ENCODE measurements at places on chromosomes 7 and 10.
A peak's percentile ranks its signal among the peaks of the same experiment; 100 is the strongest.

GRCh38 chr10:60985951-60986350 is 42.0 kb upstream of the RHOBTB1 start:
- no peak for DNase-seq

DNA sequence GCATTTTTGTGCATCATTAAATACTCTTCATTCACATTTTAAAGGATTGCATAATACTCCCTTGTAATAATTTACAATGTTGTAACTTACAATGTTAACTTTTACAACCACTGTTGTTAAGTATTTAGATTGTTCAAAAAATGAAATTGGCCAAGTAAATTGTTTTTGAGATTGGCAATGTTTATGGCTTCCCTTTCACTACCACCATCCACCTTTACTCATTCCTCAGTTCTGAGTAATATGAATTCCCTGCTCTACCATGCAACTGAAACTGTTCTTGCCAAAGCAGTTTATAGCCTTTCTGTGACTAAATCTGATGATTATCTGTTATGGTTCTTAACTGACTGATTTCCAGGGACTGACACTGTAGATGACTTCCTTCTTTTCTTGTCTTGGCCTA is 80.5 kb upstream of the TMEM106B start:
- no peak for DNase-seq

DNA sequence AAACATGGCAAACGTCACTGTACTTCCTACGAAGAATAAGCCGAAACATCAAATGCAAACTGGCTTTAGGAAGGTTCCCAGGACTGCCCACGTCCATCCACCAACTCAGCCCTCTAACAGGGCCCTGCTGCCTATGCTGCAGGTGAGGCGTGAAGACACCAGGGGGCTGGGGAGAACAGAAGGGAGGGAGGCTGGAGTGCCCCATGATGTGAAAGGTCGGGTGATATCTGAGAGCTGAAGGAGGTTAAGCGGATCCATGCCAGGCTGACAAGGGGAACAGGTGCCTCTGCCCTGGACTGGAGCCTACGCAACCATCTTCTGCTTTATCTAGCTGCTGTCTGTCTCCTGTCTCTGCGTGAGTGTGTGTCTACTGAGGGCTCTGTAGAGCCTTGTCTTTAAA is 40.2 kb upstream of the ATP6V0A4 start:
- DNase-seq, result no peak

DNA sequence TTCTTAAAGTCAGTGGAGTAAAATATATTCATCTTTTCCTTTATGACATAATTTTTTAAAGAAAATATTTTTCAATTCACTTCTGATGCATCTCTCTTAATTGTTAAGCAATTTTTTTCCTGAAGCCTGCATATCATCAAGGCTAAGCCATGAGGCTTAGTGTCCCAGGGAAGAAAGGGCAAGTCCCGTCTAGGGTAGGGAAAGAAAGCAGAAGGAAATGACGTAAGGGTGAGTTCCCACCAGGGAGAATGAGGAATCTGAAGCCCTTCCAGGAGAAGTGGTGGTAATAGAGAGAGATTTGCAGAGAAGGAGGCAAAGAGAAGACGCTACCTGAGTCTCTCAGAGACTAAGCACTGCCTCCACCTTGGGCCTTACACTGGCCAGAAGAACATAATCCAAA is 96.8 kb upstream of the NFE2L3 start:
- DNase-seq, result no peak

DNA sequence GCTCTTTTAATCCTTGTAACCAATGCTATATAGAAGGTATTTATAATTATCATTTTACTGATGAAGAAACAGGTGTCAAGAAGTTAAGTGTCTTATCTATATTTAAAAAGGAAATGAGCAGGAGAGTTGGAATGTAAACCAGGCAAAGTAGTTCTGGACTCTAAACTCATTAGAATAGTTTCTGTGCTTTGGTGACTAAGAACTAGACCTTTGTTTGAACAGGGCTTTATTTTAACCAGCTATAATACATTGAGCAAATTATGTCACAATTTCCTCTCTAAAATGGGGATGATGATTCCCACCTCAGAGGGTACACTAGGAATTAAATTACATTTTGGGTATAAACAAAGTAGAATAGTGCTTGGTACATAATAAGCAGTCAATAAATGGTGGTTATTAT is 236.0 kb downstream of the MAGI2 start:
- DNase-seq, result no peak

GRCh38 chr7:139993169-139993568 is 69.6 kb downstream of the PARP12 start:
- DNase-seq, result no peak

- no peak for DNase-seq
Observed at GRCh38 chr10:26887611-26888215, 27.0 kb upstream of the ABI1 start.

DNA sequence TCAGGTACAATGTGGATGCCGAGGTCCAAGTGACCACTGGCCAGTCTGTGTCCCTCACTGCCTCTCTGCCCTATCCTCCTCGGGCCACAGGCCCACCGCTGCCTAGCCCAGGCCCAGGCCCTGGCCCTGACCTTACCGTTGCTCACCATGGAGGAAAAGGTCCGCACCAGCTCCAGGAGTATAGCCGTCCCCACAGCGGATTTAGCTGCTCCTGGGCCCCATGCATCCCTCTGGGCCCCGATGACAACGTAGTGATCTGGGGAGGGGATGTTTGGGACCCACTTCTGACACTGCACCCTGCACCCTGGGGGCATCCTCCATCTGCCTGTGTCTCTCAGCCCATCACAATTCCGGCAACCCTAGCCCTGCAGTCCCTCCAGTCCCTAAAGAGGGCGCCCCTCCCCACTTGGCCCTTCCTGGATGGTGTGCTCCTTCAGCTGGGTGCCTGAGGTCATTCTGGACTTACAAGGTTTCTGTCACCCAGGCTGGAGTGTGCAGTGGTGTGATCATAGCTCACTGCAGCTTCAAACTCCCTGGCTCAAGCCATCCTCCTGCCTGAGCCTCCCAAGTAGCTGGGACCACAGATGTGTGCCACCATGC is 12.1 kb downstream of the TFR2 start:
- no peak for DNase-seq

GRCh38 chr7:93799750-93800357 is 90.7 kb downstream of the TFPI2 start:
- no peak for DNase-seq

- no peak for DNase-seq
Observed at GRCh38 chr7:16368885-16369284, 52.5 kb downstream of the CRPPA start.

DNA sequence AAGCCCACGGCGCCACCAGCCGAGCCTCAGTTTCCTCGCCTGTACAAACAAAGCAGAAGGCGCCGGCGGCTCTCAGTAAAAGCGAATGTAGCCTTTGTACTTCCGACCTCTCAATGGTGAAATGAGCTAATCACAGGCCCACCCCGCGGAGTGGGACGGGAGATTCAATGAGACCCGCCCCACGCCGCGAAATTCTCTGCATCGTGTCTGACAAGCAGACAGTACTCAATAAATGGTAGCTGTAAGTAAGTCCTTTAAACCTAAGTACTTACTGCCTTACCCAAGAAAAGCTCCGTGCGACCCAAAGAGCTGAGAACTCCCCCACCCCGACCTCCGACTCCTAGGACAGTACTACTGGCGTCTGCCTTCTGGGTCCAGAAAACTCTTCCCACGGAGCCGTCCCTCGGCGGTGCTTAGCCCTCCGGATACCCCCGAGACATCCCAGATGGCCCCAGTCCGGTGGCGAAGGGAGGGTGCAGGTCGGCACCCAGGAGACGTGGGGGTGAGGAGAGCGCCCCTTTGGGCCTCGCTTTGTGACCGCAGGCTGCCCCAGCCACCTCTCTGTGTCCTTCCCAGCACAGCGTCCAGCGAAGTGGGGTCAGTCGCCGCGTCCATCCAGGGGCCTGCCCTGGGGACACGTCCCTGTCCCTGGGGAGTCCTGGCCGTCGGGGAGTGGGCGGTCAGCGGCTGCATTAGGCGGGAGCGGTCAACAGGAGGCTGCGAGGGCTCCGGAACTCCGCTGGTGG is 972 bp upstream of the CXCL12 start:
- DNase-seq, result no peak

- DNase-seq, result no peak
Observed at GRCh38 chr10:91555455-91555854, 77.4 kb downstream of the PPP1R3C start.

- DNase-seq, result no peak
Observed at GRCh38 chr7:96233084-96233483, 88.8 kb downstream of the SLC25A13 start.

GRCh38 chr7:553636-554111 is 34.0 kb upstream of the PDGFA start:
- no peak for DNase-seq

DNA sequence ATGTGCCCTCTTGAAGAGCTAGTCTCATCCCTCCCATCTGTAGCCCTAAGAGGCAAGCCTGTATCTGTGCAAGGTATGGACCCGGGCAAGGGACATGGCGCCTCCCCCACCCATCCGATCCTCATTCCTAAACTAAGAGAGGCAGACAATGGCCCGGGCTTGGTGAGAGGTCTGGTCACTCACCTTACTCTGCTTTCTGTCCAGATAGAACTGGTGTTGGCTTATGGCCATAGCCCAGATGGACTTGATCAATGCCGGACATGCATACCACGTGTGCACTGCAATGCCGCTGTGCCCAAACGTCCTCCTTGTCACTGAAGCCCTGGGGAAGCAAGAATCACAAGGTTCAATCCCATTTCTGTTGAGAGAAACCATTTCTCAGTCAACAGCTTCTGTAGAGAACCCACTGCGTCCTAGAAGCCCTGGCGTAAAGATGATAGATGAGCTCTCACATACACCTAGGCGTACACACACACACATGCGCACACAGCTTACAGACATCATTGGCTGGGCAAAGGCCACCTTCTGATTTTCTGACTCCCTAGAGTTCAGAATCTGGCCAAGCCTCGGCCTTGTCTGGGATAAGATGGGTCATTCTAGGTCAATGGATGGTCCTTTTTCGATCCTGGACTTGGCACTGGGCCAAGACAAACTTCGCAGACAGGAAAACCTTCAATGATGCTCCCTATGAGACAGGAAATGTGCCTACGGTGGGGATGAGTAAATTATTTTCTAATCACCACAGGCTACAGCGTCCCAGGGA is 114.6 kb downstream of the PRPF18 start:
- DNase-seq, result no peak

- no peak for DNase-seq
Observed at GRCh38 chr10:49571388-49571787, 32.5 kb upstream of the ERCC6 start.

DNA sequence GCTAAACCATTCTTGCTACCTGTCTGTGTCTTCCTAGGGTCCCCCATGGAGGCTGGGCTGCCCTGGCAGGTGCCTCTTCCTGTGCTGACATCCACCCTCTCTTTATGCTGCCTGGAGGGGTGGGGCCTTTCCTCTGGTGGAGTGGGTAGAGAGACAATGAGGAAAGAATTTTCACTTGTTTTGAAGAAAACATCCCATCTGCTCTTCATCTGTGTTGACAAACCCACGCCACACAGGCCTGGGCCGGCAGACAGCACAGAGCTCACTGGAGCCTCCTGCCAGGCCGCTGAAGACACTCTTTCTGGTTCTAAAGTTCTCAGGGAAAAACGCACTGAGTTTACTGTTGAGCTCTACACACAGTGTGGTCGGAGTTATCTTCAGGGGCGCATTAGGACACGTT is 328.2 kb downstream of the GLRX3 start:
- no peak for DNase-seq

DNA sequence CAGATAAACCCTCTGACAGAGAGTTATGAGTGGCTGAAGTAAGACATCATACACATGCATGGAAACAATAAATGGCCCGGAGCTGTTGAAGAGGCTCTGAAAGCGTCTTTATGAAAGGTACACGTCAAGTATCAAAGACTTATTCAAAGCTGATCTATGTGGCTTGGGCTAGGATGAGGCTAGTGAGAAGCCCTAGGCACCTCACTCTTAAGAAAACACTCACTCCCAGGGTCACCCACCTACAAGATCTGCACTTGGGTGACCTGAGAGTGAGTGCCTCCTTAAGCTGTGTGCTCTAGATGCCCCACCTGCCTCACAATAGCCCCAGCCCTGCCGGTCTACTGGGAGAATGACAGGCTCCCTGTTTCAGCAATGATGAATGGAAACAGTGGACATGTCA is 1.1 kb upstream of the GIMAP1 start:
- no peak for DNase-seq

DNA sequence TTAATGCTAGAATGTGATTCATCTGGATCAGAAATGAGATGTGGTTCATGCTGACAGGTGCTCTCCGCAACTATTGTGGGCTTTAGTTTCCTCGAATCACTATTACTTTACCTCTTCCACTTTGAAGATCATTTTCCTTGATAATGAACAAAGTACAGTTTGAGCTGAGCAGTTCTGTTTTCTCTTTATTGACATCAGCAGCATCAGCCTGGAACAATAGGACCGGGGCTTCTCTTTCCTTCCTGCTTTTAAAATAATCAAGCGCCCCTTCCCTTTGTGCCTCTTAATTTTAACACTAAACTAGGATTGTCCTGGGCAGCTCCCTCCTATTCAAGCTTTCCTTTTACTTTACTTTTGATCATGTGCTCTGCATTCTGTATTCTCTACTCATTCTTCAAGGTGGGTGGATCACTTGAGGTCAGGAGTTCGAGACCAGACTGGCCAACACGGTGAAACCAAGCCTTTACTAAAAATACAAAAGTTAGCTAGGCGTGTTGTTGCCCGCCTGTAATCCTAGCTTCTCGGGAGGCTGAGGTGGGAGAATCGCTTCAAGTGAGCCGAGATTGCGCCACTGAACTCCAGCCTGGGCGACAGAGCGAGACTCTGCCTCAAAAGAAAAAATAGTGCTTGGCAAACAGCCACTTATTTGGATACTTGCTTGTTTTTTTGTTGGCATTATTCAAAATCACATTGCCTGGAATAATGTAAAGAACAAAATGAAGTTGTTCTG is 67.0 kb upstream of the RHEB start:
- DNase-seq, result no peak

DNA sequence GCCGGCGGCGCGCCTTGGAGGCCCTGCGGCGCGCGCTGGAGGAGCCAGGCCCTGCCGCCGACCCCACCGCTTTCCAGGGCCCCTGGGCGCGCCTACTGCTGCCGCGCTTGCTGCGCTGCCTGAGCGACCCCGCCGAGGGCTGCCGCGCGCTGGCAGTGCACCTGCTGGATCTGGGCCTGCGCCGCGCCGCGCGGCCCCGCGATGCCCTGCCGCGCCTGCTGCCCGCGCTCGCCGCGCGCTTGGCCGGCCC is 280 bp downstream of the DNAAF5 start:
- no peak for DNase-seq

- DNase-seq, result no peak
Observed at GRCh38 chr10:19947656-19948055, 131.4 kb downstream of the PLXDC2 start.

DNA sequence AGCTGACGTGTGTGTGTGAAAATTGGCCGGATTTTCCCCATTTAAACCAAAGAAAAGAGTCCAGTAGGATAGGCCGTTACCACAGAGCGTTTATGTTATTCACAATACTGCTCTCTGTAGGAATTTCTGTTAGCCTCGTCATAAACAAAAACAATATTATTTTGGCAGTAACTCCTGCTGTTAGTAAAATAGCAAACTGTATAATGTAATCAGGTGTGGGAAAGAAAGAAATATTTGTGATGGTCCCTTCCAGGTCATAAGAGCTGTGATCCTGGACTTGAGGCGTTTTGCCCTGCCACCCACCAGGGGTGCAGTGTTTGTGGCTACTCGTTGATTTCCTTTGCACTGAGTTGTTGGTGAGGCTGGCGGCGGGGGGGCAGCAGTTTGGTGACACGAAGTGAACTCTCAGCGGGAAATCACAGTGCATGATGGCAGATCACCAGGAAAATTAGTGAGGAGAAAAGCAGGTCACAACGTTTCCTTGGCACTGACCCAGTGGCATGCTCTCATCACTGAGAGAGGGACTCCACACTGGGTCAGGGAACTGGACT is 2.8 kb downstream of the EEPD1 start:
- DNase-seq, result peak; percentile 75

GRCh38 chr7:50304129-50304910 is at the start of gene IKZF1:
Gene IKZF1 (plus strand): TSS chr7:50304716. CDS start chr7:50319062, 14,346 bp downstream.
- peak; percentile 87 for DNase-seq

Data from Right ventricle myocardium superior (tissue), 1 donor.